HEK293T (cell line): ENCODE measurements at places on chromosomes 1 and 21.
A peak's percentile ranks its signal among the peaks of the same experiment; 100 is the strongest.

GRCh38 chr1:230517786-230518185 is 91.7 kb upstream of the PGBD5 start:
- no peak for DNase-seq

DNA sequence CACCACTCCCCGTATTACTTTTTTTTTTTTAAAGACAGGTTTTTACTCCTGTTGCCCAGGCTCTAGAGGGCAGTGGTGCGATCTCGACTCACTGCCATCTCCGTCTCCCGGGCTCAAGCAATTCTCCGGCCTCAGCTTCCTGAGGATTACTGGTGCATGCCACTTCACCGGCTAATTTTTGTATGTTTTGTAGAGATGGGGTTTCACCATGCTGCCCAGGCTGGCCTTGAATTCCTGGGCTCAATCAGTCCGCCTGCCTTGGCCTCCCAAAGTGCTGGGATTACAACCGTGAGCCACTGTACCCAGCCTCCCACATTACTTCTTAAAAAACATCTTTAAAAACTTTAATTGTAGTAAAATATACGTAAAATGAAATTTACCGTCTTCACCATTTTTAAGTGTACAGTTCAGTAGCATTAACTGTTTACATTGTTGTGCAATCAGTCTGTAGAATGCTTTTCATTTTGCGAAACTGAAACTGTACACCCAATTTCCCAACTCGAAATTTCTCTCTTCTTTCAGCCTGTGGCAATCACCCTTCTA is 77.0 kb downstream of the ZMYM4 start:
- DNase-seq = no peak

GRCh38 chr1:209388358-209388757 is 195.2 kb upstream of the CAMK1G start:
- DNase-seq = no peak

GRCh38 chr1:21766210-21766609 is 16.7 kb downstream of the USP48 start:
- DNase-seq = no peak

DNA sequence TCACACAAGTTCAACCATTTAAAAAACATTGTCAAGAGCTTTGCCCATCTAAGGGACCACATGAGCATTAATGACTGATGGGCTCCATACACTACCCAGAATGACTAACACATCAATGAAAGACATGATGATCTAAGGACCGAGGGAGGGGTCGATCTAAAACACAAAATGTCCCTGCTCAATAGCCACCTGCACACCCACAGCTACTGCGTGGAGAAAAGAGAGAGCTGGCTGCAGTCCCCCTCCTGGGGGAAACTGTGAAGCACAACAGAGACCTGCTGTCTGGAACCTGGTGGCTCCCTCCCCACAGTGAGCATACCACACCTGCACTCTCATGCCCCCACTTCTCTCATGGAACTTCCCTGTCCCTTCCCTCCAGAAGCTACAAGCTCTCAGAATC is 130.1 kb upstream of the ERG start:
- DNase-seq = peak; percentile 23

- DNase-seq = no peak
These were observed 13.7 kb downstream of the CD34 start for GRCh38 chr1:207897188-207897587.

- DNase-seq = no peak
These were observed 8.9 kb downstream of the SDCCAG8 start for GRCh38 chr1:243264717-243265116.

GRCh38 chr1:85245456-85245855 is 14.0 kb downstream of the C1orf52 start:
- no peak for DNase-seq

DNA sequence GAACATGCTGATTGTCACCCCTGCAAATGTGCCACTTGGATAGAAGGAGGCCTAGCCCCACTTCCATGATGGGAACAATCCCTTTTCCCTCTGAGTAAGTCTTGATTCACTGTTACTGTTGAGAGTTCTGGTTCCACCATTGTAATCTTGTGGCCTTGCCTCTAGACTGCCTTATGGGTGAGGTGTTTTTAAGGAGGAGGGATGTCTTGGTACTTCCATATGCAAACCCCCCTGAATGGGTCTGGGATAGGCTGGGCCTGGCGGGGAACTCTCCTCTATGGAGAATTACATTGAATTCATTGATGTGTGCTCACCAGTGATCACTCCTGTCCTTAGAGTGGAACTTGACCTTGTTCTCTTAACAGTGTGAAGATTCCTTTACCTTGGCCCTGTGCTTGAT is 5.8 kb downstream of the GALNT2 start:
- no peak for DNase-seq

DNA sequence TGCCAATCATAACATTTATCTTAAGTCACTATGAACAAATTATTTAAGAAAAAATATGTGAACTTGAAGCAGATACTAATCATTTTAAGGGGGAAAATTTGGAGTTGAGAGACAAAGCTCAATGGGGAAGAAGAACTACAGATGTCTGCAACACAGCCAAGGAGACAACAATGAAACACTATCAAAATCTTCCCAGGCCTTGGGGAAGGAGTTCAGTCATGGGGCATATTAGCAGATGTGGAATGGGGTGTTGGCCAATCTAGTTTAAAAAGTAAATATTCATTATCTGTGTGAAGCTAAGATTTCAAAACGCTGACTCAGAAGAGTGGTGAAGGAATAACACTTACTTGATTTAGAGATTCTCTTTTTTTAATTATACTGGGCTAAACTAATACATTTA is 671.6 kb upstream of the ZP4 start:
- DNase-seq = no peak

- DNase-seq = no peak
These were observed 38.9 kb downstream of the CCDC18 start for GRCh38 chr1:93219443-93219842.

DNA sequence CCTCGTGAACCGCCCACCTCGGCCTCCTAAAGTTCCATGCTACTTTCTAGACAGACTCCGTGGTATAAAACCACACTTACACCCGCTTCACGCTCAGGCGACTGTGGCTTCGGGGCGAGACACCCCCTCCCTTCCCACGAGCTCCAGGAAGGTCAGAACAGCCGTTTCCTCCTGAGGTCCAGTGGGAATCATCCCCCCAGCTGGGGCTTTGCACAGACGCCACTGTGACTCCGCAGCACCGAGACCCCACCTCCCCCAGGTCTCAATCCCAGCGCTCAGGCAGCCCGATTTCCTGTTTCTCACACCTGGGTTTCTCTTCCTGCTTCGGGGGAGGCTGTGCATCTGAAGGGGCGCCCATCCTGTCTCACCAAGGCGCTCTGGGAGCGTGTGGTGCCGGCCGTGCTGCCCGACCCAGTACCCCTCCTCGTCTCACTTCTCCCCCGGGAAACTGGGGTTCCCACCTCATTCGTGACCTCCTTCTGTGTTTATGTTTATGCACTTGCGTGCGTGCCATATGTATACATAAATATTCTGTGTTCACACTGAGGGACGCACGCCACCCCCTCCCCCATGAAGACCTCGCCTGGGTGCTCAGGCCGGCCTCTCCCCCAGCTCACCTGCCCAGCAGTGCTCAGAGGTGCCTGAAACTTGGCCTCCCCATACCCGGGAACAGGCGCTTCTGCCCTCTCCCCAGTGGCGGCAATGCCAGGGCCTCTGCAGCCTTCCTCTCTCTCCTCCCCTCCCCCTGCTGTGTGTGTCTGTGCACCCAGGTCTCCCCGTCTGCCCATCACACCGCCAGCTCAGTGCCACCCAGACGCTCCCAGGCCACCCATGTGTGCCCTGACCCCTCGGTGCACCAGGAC is 14.6 kb downstream of the SLC35E2B start:
- no peak for DNase-seq

DNA sequence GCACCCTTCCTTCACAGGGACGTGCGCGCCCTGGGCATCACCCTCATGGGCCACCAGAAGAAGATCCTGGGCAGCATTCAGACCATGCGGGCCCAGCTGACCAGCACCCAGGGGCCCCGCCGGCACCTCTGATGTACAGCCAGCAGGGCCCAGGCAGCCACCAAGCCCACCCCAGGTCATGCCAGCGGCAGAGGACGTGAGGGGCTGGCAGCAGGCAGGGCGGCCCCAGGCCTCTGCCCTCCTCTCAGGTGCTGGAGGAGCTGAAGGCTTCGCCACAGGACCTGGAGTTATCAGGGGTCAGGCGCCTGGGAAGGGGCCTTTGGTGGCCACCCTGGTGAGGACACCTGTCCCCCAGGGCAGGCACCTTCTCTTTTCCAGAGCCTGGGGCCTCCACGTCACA is 34.8 kb upstream of the C1QA start:
- no peak for DNase-seq

DNA sequence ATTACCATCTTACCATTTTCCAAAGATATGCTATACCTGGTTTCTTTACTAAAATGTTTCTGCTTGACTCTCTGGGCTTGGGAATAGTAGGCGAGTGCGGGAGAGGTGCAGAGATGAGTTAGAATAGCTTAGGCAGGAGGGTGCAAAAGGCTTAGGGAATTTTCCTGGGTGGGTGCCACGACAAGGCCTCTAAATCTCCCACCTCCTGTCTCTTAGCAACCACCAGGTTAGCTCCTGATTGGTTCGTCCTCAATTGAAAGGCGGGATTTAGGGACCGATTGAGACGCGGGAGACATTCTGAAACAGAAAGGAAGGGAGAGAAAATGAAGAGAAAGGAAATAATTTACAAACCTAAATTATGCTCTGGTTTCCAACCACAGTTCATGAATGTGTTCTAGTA is 3.1 kb downstream of the ACKR1 start:
- no peak for DNase-seq

- no peak for DNase-seq
These were observed 35.9 kb upstream of the KANK4 start for GRCh38 chr1:62355095-62355494.

- no peak for DNase-seq
These were observed 136.8 kb downstream of the GLIS1 start for GRCh38 chr1:53601867-53602775.

DNA sequence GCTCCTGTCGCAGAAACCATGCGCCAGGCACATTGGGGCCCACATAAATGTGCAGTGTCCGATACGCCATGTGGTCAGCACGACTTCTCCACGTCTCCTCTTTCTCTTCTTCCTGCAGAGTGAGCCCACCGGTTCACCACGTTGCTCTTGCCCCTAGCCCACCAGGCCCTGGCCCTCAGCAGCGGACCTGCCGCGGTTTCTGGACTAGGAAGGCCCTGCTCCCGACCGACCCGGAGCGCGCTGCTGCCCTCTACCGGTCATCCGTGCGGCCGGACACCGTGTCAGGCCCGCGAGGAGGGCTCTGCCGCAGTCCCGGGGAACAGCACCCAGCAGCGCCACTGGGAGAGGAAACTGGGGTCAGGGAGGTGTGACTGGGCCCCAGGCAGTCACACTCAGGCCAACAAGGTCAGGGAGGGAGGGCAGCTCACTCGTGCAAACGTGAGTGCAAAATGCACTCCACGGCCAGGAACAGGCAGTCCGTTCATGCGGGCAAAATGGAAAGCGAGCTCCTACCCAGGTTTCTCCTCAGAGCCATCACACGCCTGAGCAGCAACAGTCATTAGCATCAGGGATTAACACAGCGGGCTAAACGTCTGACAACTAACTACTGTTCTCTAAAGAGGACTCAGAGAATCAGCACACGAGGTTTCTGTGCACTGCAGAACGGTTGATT is 13.7 kb downstream of the TLR5 start:
- DNase-seq = peak; percentile 79

- DNase-seq = no peak
These were observed 438.5 kb downstream of the PTPRU start for GRCh38 chr1:29674627-29675326.

GRCh38 chr1:203267347-203267846 is 37.9 kb upstream of the BTG2 start:
- peak; percentile 81 for DNase-seq

DNA sequence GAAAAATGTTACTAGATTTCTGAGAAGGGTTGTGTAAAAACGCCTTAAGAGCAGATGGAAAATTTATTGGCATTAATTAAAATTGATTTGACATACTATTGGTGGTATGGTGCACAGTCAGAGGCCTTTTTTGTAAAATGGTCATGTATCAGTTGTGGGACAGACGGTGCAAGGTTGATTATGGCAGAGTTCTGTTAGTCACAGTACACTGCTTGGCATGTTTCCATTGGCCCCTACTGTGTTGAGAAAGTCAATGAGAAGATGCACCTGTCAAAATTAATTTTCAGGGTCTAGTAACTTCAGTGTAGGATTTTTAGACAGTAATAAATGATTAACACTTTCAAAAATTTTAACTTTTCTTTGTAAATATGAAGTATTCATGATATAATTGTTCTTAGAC is 4.4 kb downstream of the B3GALT2 start:
- no peak for DNase-seq

- DNase-seq = no peak
These were observed 27.5 kb downstream of the PEX14 start for GRCh38 chr1:10502206-10502605.

DNA sequence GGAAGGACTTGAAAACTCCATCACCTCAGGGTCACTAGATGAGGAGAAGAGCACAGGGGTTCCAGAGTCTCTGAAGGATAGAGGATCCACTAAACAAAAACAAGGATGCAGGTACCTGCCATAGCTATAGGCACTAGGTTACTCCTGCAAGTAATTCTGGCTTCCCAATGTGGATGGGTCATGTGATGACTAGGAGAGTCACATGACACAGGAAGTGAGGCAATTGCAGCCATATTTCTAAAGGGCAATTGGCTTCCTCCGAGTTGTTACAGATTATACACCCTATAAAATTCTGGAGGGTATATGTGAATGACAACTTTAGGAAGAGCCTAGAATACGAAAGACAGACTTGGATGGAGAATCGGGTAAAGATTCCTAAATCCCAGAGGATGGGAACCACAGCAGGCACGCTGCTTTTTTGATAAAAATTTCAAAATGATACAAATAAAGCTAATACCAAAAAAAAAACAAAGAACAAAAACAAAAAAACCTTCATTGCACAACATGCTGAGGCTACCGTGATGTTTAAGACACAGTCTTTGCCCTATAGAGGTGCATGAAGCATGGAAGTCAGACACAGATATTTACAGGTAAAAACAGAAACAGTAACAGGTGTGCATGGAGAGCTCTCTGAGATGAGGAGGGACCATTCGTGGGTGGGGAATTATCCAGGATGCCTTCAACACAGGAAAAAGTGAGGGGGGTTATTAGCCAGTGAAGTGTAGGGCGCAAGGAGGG is 10.5 kb downstream of the MTX1 start:
- peak; percentile 74 for DNase-seq

GRCh38 chr1:226063977-226064815 is 1.7 kb downstream of the H3-3A start:
- no peak for DNase-seq

GRCh38 chr1:238029126-238029525 is 138.4 kb upstream of the ZP4 start:
- DNase-seq = no peak

- no peak for DNase-seq
These were observed 32.2 kb downstream of the HSPG2 start for GRCh38 chr1:21904704-21905520.

- peak; percentile 52 for DNase-seq
These were observed 205.0 kb downstream of the HIVEP3 start for GRCh38 chr1:41713557-41714327.

DNA sequence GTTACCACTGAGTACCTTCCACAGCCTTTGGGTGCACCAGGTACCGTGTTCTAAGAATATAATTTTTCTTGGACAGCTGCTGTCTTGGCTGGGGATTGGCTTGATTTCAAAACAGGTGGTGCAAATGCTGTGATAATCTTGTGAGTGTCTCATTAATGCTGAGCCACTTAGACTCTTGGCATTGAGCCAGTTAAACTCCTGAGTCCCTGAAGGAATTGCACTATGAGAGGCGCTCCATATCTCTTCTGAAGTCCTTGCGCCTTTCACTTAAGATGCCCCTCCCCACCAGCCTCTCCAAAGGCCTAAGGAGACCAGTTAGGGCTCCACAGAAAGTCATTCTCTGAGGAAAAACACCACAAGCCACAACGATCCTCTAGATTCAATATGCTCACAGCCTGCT is 51.0 kb downstream of the BACH1 start:
- DNase-seq = no peak
